ENCODE measurements at places on chromosomes 11 and 22.

GRCh38 chr11:96126917-96127595, 203.1 kb upstream of the MTMR2 start:
- no peak for DNase-seq

DNA sequence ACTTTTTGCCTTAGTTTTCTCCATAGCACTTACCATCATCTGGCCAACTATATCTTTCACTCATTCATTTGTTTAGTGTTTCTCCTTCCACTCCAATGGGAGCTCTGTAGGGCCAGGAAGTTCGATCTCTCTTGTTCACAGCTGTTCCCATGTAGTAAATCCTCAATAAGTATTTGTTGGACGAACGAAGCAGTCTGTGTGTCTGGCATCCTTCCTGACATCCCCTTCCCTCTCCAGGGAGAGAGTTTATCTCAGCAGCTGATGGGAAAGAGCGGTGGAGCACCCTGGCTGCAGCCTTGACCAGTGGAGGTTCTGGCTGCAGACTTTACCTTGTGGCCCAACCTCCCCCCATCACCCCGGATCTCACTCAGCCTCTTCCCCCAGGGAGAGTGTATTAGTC, 141.7 kb downstream of the CHST1 start:
- DNase-seq: no peak

- no peak for DNase-seq
Observed at GRCh38 chr11:72930008-72930407, 115.8 kb downstream of the ATG16L2 start.

GRCh38 chr11:7964873-7965272, 374 bp downstream of the NLRP10 start:
- DNase-seq: peak; percentile 83

DNA sequence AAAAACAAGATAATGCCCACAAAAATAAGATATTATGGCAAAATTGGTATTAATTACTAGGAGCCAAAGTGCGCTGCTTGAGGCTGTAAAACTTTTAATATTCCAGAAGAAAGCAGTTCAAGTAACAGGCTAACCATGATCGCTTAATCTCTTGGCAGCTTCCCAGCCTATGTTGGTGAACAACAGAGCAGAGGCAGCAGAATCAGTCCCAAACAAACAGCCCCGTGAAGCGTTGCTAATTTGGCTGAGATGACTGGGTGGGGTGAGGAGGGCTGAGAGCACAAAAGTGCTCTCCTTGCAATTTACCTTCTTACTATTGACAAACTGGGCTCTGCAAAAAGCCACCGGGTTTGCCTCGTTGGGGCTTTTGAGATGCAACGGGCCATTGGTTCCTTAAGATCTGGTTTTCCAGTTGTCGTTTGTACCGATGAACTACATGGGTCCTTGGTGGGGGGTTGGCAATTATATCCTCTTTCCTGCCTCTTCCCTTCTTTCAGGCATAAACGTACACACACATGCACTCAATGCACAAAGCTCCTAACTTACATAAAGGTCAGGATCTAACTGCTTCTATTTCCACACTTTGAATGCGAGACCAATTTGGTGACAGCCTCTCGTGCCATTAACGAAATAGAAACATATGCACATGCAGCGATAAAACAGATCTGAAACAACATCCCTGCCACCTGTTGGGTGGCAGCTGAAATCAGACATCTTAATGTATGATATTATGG, 407.6 kb upstream of the CADM1 start:
- DNase-seq: no peak

GRCh38 chr22:19696504-19697276, 17.6 kb upstream of the SEPTIN5 start:
- DNase-seq: no peak

GRCh38 chr11:73055655-73056354, 86.3 kb downstream of the FCHSD2 start:
- DNase-seq: no peak

DNA sequence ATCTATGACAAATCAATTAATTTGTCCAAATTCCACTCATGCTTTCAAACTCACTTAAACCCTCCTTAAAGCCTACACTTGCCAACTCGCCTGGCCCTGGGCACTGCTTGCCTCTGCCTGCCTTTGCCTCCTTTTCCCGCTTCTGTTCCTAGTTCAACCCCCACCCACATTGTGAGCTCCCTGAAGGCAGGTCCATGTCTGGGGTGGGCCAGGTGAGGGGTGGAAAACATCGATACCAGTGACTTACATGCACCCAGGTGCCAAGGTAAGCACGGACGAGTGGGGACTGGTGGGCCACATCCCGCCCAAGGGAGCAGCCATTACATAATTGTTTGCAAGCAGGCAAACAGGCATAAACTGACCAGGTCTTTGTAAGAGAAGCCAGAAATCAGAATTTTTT, 146.2 kb downstream of the ST3GAL4 start:
- DNase-seq: no peak

GRCh38 chr11:1078191-1078601, 3.5 kb downstream of the MUC2 start:
- DNase-seq: no peak

- no peak for DNase-seq
Observed at GRCh38 chr22:25655371-25655935, 86.5 kb upstream of the MYO18B start.

DNA sequence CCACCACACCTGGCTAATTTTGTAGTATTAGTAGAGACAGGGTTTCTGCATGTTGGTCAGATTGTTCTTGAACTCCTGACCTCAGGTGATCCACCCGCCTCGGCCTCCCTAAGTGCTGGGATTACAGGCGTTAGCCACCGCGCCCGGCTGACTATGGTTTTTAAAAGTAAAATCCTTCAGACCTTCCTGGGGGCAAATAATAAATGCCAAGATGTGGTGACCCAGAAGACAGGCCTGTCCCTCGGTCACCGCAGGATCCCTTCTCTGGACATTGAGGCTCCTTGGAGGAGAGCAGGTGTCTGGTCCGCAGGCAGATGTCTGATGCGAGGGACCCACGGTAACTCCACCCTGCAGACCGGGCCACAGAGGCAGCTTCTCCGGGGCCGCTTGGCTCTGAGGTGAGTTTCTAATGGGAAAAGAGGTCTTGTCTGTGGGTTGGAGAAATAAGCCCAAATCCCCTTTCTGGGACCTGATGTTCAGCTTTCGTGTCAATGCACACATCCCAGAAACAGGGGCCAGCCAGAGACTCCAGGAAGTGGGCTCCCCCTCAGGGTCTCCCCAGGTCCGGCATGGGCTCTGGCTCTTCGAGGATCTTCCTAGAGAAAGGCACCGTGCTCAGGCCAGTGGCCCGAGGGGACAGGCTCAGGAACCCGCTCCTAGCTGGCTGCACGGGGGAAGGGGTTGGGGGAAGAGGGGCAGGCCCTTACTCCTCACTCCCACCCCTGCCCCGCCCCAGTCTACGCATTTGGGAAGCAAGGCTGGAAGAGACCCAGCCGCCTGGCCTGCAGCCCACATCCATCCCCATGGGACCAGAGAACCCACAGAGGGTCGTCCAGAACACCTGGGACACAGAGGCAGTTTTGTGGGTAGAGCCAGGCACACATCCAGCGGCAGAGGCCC, 100.6 kb downstream of the WNT7B start:
- no peak for DNase-seq

DNA sequence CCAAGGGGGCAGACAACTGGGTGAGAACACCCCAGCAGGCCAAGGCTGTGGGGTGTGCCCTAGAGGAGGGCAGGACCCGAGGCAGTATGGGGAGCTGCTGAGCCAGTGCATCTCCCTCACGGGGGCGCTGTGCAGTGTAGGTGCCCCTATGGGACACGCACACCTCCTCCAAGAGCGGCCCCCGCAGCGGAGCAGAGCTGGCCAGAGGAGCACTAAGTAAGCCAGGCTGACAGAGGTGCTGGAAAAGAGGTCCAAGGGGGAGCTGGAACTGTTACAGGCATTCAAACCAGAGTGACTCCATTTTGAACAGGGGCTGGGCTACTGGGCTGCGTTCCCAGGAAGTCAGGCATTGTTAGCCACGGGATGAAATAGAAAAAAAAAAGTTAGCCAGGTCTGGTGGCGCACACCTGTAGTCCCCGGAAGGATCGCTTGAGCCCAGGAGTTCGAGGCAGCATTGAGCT, 41.8 kb downstream of the TST start:
- no peak for DNase-seq

- DNase-seq: no peak
Observed at GRCh38 chr22:30262917-30263741, 3.5 kb downstream of the OSM start.

DNA sequence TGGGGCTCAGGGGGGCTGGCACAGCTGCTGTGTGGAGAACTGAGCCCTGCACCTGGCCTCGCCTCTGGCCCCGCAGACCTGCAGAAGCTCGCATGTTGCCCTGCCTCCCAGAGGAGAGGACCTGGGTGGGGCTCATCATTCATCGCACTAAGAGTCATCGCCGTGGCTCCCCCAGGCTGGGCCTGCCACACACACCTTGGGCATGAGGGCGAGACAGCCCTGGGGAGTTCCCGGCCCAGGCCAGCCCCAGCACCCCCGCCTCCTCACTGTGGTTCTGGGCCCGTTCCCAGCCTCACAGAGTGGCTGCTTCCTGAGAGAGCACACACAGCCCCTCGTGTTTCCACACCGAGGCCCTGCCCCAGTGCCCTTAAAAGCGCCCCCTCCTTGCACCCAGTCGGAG, 694.6 kb downstream of the TBC1D22A start:
- no peak for DNase-seq

- no peak for DNase-seq
Observed at GRCh38 chr22:17829695-17830042, 55.4 kb upstream of the BID start.

DNA sequence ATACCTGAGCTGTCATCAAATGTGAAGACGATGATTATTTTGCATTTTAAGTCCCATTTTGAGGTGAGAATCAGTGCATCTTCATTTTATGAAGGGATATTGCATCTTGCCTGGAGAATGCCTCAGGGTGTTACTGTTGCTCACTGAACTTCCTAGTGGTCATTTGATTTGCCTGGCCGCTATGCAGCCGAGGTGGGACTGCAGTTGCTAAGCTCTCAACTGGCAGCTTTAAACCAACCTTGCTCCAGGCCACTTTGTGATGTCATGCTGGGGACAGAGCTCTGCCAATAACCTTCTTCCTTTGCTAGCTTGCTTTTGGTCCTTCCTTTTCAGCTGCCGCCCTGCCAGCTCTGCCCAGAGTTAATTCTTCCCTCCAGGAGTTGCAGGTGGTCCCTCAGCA, 409.4 kb upstream of the B3GAT1 start:
- no peak for DNase-seq

GRCh38 chr11:71470946-71471345, 17.9 kb downstream of the NADSYN1 start:
- DNase-seq: no peak

- DNase-seq: no peak
Observed at GRCh38 chr11:67541198-67541597, 18.0 kb upstream of the CABP2 start.

GRCh38 chr11:74478877-74479731, 11.8 kb upstream of the KCNE3 start:
- no peak for DNase-seq

GRCh38 chr11:101509922-101510321, 73.9 kb downstream of the TRPC6 start:
- no peak for DNase-seq

GRCh38 chr11:118047749-118048148, 29.1 kb upstream of the TMPRSS4 start:
- no peak for DNase-seq

DNA sequence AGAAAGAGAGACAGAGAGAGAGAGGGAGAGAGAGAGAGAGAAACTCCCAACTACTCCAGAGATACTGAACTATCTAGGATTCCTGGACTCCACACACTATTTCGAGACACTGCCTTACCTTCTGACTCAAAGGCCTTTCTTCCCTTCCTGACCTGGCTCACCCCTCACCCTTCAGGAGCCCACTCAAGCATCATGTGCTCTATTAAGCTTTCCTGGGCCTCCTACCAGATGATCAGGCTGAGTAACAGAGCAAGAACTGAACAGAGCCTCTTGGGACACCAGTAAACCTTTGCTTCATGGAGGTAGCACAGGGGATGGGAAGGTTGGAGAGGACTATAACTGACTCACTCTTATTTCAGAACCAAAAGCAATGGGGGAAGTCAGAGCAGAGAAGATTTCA, 31.4 kb downstream of the PLEKHA7 start:
- DNase-seq: no peak

DNA sequence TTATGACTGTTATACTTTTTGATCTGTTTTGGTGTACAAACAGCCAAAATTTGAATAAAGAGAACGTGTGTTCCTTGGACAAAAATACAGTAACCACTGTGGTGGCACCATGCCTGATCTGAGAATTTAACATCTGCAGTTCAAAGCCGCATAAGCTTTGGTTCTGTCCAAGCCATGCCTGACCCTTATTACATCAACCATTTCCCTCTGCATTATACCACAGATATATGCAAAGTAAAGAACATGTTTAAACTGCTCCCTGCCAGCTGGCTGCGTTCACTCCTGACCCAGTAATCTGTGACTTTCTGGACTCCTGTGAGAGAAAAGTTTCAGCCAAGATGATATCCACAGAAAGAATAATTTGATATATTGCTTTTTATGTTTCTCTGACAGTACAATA, 890.5 kb upstream of the ANO3 start:
- DNase-seq: no peak

DNA sequence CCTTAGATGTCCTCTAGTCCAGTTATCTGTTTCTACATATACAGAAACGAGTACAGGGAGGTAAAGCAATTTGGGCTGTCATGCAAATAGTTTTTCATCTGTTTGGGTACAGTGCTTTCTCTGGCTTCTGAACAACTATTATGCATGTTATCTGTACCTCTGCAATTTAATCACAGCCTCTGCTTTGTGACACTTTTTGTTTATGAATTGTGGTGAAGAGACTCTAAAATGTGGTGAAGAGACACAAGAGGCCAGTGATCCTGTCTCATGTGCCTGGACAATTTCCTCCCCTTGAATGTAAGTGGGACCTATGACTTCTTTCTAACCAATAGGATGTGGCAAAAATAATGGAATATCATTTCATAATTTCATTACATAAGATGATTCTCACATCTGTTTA, 130.3 kb upstream of the ARHGAP42 start:
- DNase-seq: no peak

- no peak for DNase-seq
Observed at GRCh38 chr11:1023811-1024596, 12.5 kb downstream of the MUC6 start.

DNA sequence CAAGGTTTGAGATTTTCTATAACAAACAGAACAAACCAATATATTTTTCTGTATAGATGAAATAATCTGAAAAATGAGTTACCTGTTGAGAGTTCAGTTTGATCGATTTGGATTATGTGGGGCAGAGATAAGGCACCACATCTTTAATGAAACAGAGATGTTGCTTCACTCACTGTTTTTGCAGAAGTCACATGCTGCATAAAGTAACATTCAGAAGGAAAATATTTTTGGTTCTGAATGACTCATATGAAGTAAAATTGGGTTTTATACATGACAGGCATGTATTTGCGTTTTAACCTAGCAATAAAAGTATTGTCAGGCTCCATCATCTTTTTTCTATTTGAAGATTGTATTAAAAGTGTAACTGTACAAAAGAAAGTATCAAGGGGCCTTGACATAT, 77.8 kb downstream of the BBOX1 start:
- DNase-seq: no peak

GRCh38 chr11:1130276-1131032, 27.3 kb upstream of the MUC5AC start:
- no peak for DNase-seq

GRCh38 chr22:24099666-24100065, 81.6 kb upstream of the SUSD2 start:
- no peak for DNase-seq

All from HS-27A (cell line).